ENCODE measurements at places on chromosomes 12 and 14.
A peak's percentile ranks its signal among the peaks of the same experiment; 100 is the strongest.

- DNase-seq: peak; percentile 75
These were observed 123.1 kb downstream of the SRGAP1 start for GRCh38 chr12:63967358-63968145.

DNA sequence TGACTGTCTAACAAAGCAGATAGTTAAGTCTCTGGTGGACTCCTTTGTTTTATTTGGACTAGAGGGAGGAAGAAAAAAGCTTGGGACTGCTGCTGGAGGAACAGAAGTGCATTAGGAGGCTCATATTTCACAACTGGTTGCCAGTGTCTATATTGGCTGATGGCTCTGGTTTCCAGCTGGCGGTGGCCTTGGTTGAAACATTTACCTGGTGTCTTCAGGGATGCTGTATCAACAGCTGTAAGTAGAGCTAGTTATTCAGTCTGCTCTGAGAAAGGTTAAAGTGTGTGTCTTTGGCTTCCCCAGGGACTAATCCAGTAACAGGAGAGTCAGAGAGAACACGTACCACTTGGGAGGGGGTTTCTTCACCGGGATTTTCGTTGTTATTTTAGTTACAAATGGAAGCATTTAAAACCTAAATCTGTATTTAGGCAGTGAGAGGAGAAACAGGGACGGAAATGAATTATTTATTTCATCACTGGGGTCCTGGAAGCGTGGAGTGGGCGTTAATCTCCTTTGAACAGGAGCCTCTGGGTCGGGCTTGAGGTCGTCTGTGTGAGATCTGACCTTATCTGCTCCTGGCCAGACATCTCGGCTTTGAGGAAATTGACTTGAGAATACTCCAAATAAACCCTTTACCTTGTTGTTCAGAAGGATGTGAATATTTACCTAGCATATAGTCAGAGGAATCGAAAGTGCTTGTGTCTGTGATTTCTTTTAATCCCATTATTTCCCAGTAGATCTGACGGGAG is 149.9 kb downstream of the NRXN3 start:
- DNase-seq: no peak

GRCh38 chr14:60211153-60211552 is 37.9 kb upstream of the PPM1A start:
- no peak for DNase-seq

DNA sequence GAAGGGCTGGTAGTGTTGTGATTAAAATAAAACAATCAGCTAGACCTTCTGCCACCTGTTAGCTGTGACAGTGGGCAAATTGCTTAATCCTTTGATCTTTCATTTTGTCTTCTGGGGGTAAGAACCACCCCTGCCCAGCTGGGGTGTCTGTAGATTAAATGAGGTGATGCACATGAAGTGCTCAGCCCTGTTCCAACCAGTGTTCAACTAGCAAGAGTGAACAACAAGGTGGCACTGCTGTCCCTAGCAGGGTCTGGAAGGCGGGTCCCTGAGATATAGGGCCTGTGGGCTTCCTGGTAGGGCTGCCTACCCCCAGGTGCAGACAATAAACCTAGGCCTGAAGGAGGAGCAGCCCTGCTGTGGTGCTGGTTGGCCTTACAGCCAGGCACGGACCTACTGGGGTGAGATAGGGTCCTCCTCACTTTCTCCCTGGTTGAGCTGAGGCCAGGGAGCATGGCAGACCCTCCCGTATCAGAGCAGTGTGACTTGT is 60.6 kb downstream of the ARL6IP4 start:
- DNase-seq: no peak

GRCh38 chr12:76628745-76629144 is 69.2 kb upstream of the OSBPL8 start:
- DNase-seq: peak; percentile 42

- no peak for DNase-seq
These were observed 11.2 kb upstream of the LBHD2 start for GRCh38 chr14:103072595-103073366.

GRCh38 chr12:62435303-62436163 is 31.1 kb upstream of the MON2 start:
- peak; percentile 61 for DNase-seq

DNA sequence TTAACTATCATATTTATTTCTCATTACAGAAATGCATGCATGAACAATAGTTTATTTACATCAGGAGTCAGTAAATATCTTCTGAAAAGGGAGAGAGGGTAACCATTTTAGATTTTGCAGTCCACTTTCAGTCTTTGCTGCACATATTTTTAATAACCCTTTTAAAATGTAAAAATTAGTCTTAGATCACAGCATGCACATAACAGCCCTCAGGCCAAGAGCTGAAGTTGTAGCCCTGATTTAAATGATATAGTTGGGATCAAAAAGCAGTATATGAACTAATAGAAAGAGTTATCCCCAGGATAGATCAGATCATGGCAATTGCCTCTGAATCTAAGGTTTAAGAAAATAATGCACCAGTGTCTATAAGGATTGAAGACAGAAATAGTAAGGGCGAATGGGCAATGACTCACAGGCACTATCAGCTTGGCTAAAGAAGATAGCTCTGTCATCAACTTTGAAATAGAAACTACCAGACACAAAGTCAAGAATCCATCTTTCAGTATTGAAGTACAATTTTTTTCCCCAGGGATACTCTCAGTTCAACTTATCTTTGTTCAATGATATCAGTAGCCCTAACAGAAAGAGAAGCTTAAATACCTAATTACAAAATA is 13.1 kb upstream of the CLEC7A start:
- peak; percentile 20 for DNase-seq

- DNase-seq: peak; percentile 26
These were observed 136.5 kb upstream of the CCND2 start for GRCh38 chr12:4137015-4137414.

DNA sequence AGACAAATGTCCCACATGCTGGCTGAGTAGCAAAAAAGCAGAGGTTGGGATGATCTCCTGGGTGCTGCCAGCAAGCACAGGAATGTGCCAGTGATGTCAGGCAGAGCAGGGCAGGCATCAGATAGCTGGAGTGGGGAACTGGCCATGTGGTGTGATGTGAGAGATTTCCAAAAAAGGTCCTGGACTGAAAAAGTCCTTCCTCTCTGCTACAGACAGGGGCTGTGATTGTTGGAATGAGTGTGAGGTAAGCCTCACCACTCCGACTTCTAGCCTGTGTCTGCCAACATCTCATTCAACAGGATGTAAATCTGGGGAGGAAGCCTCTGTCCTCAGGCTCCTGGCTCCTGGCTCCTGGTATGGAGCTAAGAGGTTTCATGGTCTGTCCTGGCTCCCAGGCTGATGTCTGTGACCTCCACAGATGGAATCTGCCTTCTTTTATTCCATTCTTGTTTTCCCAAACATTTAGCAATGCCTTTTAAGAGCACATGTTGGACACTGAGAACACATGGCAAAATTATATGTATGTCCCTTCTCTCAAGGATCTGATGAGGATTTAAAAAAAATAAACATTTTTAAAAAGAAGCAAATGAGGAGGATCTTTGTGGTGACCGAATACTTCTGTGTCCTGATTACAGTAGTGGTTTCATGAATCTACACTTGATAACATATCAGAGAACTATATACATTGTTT is 50.1 kb upstream of the STK38L start:
- peak; percentile 99 for DNase-seq

DNA sequence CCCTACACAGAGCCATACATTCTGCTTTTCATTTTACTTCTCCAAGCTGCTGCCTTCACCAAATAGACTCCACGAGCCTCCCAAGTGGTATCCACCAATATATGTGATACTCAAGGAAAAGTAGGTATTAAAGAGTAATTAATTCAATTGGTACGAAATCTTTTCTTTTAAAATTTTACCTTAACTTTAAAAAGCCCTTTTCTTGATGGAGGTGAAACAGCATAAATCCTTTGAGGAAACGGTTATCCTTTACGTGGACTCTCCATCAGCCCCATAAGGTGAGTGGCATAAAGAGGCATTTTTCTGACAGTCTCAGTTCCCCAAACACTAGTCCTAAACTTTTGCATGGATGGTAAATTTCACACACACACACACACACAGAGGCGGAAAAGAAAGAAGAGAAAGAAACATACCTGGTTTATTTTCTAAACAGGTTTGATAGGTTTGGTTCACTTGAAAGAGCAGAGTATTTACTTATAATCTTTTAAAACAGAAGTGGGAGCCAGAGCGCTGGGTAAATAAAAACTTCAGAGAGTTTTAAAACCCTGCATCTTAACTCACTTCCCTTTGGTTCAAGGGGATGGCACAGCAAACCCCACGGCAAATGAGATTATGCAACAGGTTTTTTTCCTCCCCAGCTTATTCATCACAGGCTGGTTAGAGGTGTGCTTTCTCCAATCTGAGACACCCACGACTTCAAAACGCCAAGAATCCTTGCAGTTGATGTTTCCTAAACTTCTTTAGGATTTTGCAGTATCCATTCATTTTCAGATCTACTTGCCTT is 1.9 kb downstream of the DUSP16 start:
- peak; percentile 40 for DNase-seq

GRCh38 chr14:96216627-96217026 is 12.0 kb downstream of the BDKRB2 start:
- no peak for DNase-seq

DNA sequence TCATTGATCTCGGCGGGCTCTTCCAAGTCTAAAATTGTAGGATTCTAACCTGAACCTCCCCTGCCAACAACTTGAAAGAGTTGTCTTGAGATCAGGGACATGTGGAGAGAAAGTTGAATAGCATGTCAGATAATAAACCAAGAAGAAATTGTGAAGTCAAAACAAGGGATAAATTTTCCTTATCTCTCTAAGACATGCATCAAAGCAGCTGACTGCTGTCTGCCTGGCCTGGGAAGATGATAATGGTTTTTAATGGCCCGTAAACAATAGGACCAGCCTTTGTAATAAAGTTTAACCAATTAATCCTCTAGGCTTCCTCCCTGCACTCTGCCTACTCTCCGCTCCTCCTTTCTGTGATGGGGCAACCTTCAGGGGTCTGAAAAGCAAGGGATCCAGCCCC is 67.9 kb downstream of the DPF3 start:
- DNase-seq: no peak

- no peak for DNase-seq
These were observed 10.1 kb upstream of the RAB35 start for GRCh38 chr12:120126635-120127005.

DNA sequence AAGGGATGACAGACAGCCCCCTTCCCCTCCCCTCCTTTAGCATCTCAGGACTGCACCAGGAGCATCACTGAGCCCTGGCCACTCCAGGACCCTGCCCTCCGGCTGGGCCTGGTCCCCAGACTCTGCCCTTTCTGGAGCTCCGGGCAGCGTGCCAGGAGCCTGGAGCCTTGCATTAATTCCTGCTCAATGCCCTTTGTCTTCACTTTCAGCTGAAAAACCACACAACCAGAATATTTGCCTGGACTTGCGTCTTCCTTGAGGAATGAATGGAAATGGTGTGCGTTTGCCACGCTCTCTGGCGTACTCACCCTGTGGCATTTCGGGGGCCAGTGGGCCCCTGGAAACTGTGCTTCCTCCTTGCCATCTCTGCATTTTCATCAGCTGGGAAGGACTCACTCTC is 8.5 kb upstream of the RFLNA start:
- no peak for DNase-seq

- no peak for DNase-seq
These were observed 87.3 kb upstream of the RMST start for GRCh38 chr12:97375310-97375709.

- DNase-seq: peak; percentile 51
These were observed 72.8 kb downstream of the PAPOLA start for GRCh38 chr14:96574633-96575632.

- DNase-seq: no peak
These were observed 2.8 kb downstream of the RHNO1 start for GRCh38 chr12:2879853-2880252.

DNA sequence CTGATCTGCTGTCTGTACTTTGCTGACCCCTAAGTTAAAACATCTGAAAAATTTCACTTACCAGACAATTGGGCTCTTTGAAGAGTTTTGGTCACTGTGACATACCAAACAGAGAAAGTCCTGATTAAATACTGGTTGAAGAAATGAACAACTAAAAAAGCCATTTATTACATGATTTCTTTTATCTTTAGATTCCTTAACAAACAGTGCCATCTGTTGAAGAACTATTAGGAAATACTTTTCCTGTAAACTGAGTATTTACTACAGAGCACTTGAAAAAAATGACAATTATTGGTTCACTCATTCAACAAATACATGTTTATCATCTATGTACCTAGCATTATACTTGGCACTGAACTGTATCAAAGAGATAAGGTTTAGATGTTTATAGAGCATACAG is 6.5 kb upstream of the WASHC4 start:
- peak; percentile 25 for DNase-seq

GRCh38 chr14:103861413-103862392 is 14.3 kb upstream of the PPP1R13B start:
- DNase-seq: no peak

DNA sequence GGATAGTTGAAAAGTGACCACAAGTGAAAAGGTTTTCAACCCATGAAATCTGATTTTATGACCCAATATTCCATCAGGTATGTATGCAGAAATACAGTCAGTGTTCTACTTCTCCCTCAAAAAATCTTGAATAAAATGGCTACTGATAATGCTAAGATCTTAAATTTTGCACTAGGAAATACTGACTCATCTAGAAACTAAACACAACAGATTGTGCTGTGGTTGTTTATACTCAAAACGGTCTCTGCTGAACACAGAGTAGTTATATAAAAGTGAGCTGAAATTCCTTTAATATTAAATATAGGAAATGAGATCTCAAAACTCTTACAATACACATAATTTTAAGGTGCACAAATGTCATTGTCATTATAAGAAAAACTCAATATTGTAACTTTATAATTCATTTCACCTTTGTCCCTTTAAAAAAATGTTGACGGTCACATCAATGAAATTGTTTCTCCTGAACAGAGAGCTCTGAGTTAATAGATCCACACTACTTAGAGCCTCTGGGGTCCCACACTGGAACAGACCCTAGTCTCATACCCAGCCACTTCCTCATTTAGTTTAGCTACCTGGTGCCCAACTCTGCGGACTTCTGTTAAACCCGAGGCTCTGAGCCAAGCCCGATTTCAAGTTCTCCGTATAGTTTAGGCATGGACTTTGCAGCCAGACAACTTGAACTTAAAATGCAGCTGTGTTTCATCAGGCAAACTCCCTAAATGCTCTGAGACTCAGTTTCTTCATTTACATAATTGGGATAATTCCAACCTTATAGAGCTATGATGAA is 9.3 kb downstream of the COCH start:
- no peak for DNase-seq

DNA sequence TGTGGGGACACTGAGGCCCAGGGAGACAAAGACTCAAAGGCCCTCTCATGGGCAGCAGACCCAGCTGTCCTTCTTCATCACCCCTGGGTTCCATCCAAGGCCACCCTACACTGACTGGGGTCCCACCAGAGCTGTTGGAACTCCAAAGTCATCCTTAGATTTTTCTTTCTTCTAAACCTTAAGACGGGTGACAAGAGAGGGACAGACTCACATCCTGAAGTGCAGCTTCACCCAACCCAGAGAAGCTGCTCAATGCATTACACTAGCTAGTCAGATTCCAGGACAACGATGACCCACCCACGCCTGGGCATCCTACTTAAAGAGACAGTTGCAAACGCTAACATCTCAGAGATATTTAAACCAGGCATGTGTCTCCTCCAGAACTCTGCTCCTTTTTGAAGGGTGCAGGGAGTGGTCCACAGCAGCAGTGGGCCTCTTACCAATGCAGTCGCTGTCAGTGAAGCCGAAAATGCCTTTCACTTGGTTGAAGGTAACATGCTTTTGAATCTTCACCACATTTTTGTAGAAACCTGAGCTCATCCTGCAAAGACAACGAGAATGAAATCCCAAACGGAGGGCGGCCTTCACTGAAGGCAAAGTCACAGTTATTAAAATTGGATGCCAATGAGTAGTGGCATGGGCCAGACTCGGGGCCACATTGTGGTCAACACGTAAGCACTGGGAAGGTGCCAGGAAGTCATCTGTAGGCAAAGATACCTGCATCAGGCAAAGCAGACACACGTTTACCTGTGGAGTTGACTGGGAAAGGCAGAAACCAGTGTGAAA is 23.4 kb downstream of the SLC25A47 start:
- no peak for DNase-seq

Measured in fibroblast of skin of back (primary cell).